Memory B cell (primary cell): ENCODE measurements at places on chromosomes 5 and 9.

DNA sequence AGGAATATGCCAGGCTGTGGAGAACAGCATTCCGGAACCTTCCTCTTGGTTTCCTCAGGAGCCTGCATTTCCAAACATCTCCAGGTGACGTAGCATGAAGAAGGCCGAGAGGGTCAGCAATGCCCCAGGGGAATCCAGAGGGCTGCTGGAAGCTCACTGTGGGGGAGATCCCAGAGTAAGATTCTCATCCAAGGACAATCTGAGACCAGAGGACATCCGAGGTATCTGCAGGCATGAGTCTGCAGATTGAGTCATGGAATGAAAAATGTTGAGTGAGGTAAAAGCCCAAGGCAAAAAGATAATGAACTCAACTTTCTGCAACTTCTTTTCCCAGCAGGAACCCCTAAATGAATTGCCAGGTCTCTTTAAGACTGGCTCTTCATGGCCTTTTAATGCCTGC lies 73.5 kb downstream of the KIF4B start:
- DNase-seq = no peak

GRCh38 chr9:129225815-129226214 lies 47.8 kb upstream of the IER5L start:
- DNase-seq = no peak

DNA sequence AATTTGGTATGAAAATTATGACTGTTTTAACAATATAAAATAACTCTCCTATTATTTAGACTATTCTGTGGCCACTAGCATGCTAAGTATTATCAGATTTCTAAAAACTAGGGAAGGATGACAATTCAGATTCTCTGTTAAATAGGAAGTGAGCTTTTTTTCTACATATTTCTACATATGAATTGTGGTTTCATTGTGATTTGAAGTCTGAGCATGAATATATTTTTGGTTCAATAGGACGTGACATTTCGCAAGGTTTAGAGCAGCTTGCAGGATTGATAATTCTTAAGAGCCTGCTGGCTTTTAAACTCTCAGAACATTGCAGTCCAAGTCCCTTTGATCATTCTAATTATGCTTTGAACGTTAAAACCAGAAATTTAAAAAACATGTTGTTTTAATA lies 82.9 kb downstream of the ADGRV1 start:
- DNase-seq = no peak

DNA sequence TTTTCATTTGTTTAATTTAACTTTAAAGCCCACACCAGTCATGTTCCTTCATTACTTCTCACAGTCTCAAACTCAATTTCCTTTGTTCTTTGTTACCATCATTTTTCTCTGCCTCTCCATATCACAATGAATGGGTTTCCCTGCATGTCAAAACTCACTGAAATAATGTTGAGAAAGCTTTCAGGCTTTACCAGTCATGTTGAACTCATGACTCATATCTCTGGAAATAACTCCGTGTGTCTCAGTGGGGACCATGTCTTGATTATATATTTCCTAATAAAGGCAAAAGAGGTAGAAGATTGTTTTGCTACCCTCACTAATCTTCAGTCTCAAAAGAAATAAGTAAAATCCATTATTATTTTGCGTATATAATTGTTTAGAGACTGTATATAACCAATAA lies 231.2 kb downstream of the CHSY3 start:
- DNase-seq = no peak

- DNase-seq = no peak
These were observed 2.9 kb upstream of the NPDC1 start for GRCh38 chr9:137048655-137049543.
